Activated naive CD4-positive, alpha-beta T cell (primary cell): ENCODE measurements at places on chromosomes 7 and 10.

GRCh38 chr7:2281541-2281940 is 32.7 kb downstream of the SNX8 start:
- no peak for DNase-seq

DNA sequence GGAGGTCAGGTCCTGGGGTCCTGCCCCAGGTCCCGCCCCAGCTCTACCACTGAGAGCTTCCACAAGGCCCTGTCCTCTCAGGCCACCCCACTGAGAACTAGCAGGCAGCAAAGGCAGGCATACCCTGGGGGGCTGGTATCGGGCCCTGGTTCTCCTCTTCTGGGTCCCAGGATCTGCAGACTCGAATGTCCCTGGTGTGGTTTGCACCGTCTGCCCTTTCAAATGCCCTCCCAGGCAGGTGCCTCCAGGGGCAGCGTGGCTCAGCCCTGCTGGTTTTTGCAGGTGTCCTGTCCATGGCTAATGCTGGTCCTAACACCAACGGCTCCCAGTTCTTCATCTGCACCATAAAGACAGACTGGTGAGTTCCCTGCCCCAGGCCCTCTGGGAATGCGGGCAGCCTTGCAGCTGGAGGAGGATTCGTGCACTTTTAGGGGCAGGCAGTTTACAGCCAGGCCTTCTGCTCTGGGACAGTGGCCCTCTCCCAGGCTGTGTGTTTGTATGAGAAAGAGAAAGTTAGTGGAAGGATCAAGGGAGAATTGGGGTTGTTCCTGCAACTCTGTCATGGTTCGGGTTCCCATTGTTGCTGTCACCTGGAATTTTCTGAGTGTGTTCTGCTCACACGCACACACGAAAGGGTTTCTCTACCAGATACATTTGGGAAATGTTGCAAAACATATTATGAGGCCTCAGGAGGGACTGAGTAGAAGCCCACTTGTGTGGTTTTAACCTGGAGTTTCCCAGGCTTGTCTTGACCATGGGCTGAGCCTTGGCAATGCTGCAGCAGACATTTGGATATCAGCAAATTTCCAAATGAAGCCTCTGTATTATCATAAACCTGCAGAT is 5.0 kb downstream of the PPIF start:
- DNase-seq = no peak

DNA sequence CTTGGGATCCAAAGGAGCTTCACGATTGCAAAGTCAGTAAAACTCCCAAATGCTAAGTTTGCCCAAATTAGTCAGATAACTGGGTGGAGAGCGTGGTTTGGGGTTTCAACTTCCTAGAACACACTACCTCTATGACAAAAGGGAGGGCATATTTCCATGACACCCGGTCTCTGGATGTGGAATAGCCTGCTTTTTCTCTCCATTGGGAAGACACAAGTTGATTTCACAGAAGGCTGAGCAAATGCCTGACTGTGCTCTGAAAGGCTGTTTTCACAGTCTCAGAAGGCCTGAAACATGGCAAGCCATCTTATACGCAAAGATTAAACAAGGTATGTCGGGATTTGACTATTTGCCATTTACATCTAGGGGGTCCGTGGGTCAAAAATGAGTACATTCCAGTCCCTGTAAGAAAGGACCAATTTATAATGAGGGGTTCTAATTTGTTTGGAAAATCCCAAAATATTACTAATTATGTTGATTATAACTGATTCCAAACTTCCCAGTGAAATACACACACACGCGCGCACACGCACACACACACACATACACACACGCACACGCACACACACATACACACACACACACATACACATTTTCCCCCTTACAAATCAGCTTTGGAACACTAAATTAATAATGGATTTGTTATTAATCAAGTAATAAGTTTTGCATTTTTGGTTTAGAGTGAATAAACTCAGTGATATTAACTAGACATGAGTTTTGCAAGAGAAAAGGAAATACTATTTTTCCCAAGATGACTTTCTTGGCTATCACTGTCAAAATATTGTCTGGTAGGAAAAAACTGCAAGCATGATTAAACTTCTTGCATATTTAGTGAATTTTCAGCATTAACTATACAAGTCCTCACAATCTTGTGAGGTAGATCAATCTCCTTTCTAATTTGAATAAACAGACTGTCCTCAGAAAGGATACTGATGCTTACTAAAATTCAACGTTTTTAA is 105.0 kb downstream of the PRTFDC1 start:
- no peak for DNase-seq

- DNase-seq = no peak
Observed at GRCh38 chr10:119742947-119743648, 17.2 kb downstream of the INPP5F start.

DNA sequence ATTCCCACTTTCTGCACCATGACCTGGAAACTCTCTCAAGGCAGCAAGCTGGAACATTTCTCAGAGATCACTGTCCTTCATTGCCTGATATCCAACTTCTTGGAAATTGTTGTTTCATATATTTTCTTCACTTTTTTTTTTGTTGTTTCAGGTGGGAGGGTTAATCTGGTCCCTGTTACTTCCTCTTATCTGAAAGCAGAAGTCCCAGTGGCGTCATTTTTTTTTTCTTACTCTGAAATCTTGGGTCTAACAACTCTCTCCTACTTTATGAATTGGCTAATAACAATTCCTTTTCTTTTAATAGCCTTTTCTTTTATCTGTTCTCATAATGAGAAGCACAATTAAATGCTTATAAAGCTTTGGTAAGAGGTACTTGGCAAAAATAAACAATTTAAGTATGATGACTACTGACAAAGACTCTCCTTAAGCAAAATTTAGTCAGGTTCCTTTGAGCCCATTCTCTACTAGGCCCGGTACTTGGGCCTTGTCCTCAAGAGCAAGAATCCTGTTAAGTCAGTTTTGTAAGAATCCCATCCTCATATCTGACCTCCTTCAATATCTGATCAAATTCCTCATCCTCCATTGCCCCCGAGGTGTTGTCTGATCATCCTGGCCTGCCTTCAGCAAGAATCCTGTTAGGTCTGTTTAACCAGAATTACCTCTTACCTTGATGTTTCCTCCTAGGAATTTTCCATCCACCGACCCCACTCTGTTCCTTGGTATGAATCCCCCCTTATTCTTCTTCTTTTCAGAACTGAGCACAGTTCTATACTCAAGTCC is 11.5 kb upstream of the CC2D2B start:
- DNase-seq = no peak

- no peak for DNase-seq
Observed at GRCh38 chr10:6211671-6212635, 9.2 kb downstream of the PFKFB3 start.
